Fibroblast of mammary gland (primary cell): ENCODE measurements at places on chromosomes 16 and 17.

GRCh38 chr16:4886151-4886550 is 38.9 kb downstream of the UBN1 start:
- no peak for DNase-seq

GRCh38 chr16:56241596-56241995 is 50.3 kb downstream of the GNAO1 start:
- no peak for DNase-seq

GRCh38 chr16:78877114-78877655 is 723.4 kb downstream of the MAF start:
- no peak for DNase-seq

GRCh38 chr16:56108056-56108471 is 83.2 kb upstream of the GNAO1 start:
- DNase-seq: no peak

DNA sequence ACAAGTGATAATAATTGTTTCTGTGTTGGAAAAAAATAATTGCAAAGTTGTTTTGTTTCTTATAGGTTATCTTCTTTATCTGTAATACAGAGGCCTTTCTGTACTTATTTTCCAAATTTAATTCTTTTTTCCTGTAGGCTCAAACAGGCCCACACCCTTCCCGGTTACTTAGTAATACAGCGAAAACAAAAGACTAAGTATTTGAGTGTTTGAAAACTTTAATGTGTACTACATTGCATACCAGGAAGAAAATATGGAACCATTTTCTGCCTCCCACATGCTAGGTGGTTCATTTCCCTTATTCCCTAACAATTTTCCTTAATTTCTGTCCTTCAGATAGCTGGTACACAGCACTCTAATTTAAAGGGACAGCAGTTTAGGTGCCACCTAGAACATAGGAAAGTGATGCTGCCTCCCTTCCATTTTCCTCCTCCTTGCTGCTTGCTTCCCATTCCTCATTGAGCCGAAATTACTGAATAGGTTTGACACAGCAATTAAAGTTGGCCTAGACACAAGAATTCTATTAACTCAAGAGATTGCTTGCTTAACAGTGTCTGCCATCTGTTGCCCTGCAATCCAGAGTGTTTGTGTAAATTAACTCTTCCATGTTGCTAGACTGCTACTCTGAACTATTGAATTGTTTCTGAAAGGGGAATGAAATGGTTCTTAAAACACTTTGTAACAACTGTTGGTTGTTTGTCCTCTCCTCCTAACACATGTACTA is 24.2 kb downstream of the CYB5B start:
- DNase-seq: peak; percentile 46

DNA sequence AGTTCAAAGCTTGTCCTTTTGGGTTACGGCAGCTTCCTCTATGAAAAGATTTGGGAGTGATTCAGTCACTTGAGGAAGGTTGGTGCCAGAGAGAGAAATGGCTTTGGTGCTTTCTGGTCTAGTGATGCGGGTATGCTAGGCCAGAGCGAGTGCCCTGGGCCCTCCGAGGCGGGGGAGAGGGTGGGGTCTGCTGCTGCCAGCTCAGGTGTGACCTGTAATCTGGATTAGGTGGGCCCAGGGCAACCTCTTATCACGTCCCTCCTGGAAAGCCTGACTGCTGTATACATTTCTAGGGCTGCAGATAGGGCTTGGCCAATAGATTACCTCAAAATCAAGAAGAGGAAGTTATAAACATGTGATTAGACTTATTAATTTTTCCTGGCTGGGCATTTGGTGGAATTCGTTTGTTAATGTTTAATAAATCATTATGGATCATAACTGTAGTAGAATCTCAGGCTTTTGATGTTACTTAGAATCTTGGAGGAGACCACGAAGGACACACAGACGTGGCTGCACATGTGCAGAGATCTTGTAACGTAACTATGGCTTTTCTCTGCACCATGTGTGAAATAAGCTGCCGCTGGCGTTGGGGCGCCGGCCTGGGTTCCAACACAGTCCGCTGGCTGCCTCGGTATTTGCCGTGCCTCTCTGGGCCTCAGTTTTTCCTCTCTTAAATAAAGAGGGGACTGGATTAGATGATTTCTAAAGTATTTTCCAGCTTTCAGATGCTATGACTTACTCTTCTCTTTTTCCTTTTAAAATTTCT is 1.2 kb downstream of the IRF8 start:
- no peak for DNase-seq

DNA sequence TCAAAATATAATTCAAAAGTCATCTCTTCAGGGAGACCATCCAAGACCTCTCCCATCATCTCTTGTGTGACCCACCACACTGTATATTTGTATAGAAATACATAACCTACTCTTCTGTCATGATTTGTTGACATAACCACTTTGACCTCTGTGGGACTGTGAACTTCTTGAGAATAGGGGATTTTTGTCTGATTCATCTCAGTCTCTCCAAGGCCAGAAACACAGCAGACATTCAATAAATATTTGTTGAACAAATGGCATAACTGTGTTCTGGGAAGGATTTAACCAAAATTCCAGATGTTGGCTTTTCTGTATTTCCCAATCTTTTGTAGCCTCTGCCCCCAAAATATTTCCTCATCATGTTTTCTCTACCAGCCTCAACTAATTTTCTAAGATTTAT is 169.7 kb downstream of the CDH11 start:
- DNase-seq: peak; percentile 91

DNA sequence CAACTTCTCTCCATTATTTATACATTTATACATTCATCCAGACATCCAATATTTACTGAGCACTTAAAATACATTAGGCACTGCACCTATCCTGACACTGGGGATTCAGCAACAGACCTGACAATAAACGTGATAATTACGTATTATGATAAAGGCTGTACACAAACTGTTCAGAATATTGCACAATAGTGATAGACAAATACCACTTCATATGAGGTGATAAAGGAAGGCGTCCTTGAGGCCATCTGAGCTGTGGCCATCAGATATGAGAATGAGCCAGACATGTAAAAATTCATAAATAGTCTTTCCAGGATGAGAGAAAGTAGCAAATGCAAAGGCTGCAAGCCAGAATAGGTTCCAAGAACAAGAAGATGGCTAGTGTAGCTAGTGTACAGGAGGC is 8.6 kb downstream of the USP32 start:
- DNase-seq: no peak

GRCh38 chr17:35291802-35292201 is 48.9 kb downstream of the SLFN5 start:
- peak; percentile 88 for DNase-seq

DNA sequence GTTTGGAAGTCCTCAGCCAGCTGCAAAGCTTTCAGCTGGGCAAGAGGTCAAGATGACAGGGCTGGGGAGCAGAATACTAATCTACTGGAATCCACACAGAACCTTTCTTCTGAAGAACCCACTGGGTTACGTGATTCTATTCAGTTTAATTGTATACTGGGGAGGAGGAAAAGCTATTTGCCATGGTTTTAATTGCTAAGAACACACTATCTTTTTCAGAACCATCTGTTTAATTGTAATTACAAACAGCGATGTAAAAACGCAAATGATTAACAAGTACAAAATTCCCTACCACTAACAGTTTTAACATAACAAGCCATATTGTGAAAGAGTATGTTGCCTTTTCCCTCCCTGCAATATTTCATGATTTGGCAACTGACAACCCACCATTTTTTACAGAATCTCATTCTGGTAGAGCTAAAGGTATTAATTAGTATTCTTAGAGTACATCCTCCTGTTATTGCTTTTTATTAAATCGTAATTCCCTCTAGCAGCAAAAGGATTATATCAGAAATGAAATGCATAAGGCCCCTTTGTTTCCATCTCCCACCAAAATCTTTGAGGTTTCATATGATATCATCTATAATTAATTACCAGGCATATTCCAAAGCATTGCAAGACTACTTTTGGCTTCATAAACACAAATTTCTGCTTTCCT is 12.1 kb downstream of the HYDIN start:
- no peak for DNase-seq

DNA sequence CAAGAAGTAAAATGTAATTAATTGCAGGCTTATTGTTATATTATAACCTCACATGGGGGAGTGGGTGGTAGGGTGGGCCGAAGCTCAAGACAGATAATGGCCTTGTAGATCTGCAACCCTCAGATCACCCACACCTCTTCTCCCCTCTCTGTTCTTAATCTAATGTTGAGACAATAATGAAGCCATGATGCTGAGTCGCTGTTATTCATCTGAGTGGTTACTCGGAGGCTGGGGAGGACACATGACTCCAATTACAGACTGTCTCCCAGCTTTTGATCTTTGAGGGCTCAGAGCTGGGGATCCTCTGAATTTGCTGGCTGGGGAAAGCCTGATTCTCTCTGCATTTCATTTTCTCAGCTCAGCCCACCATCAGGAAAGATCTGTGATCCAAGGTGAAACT is 275.3 kb downstream of the SHISA9 start:
- DNase-seq: no peak

DNA sequence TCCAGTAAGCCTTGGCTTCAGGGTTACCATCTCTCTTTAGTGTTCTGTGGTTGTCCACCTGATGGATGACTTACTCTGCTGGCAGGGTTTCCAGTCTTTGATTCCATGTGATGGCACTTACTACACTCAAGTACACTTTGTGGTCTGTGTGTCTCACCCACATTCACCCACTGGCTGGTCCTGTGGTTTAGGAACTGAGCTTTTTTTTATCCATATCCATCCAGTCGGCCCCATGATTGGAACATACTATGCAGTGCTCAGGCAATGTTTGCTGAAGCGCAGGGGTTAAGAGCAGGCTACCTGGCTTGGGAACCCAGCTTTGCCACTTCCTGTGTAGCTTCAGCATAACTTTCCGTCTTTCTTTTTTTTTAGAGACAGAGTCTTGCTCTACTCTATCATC is 2.8 kb upstream of the FUS start:
- peak; percentile 66 for DNase-seq

DNA sequence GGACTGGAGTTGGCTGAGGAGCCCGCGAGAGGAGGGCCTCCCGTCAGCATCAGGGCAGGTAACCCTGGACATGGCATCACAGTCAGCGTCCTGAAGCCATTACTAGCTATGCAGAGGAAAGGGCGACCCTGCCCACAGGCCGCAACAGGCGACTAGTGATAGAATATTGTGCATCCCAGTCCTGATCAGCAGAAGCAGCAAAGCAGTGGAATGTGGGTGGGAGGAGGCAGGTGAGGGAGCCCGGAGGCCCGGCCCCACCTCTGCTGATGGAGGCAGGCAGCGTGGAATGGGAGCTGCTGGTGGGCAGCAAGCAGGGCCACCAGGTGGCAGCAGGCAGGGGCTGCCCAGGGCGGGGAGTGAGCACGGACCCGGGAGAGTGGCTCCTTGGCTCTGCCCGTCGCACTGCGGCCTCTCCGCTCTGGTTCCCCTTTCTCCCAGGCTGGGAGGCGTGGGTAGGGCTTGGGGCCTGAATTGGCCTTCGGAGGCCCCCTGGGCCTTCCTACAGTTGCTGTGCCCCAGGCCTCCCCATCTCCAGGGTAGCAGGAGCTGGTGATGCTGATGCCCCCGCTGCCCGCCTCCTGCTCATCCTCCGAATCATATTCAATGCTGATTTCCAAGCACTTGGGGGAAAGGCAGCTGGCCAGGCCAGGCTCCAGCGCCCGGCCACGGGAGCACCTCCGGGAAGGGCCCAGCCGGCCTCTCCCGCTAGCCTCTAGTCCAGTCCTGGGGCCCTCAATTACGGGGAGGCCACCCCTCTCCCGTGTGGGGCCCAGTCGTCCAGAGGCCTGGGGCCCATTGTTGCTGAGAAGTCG is 20.2 kb downstream of the TSPOAP1 start:
- no peak for DNase-seq

- DNase-seq: peak; percentile 21
Observed at GRCh38 chr16:71846431-71846830, 655 bp downstream of the ATXN1L start.
